ENCODE measurements at places on chromosomes 13 and 19.

DNA sequence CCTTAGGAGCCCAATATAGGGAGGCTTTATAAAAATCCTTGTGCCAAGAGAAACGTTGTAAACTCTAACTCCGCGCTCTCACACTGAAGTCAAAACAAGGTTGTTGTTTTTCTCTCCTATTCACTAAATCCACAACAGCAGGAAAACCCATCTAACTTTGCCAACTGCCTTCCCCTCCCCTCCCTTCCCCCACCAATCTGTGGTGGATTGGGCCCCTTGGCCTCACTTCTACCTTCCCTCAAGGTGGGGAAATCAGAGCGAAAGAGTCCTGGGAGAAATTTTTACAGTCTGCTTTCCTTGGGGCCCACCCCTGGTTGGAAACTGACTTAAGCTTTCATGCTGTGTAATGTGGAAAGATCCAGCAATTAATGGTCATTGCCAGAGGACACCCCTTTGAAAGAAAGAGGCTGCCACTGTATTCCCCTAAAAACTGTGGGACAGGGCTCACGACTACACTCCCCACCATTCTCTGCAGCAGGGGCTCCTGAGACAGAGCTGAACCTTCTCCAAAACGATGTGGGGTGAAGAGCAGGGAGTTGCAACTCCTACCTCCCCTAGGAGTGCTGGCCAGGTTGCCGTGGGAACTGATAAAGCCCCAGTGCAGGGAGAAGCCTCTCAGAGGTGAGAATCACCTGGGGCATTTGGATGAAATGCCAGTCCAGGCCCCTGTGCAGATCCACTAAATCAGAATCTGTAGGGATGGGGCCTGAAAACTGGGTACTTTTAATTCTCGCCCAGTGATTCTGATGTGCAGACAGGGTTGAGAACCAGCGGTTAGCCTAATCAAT is 1.1 kb downstream of the DHRS12 start:
- no peak for DNase-seq

- no peak for DNase-seq
Observed at GRCh38 chr19:38247126-38247525, 9.0 kb downstream of the PPP1R14A start.

DNA sequence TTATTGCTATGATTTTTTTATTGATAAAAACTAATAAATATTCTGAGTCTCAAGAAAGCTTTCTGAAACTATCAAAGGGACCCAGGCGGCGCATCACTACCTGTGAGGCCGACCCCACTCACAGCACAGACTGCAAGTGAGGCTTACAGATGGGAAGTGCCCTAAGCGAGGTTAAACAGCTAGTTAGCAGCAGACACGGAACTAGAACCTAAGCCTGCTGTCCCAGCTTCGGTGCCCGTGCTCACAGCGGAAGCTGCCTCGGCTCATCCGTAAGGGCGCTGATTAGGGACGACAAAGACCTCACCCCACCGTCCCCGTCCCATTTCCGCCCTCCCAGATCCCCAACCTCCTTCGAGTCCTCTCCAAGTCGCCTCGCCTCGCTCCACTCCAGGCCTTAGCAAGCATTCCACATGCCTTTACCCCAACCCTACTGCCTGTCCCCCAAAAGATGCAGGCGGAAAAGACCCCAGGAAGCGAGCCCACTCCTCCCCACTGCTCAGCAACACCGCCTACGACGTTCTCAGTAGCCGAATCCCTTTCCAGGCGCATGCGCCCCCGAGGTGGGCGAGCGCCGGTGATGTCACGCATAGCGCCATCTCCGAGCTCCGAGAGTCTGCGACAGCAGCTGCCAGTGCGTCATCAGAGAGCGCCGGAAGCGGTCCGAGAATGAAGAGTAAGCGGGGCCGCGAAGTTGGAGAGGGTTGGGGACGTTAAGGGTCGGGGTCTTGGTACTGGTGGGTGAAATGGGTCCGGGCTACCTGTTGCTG is at the start of gene POP4:
TSS of gene POP4 (plus strand) at position 631 of the 767 bp plus-strand sequence. CDS start at position 667, 36 bp downstream.
- peak; percentile 98 for DNase-seq

GRCh38 chr19:39007096-39007495 is 25.3 kb downstream of the FBXO27 start:
- DNase-seq = no peak

GRCh38 chr19:55247621-55248099 is 11.2 kb downstream of the PPP6R1 start:
- no peak for DNase-seq

GRCh38 chr13:91399189-91400062 is 1.0 kb downstream of the GPC5 start:
- no peak for DNase-seq

GRCh38 chr19:1067341-1067957 is 482 bp downstream of the ARHGAP45 start:
- DNase-seq = no peak

- DNase-seq = no peak
Observed at GRCh38 chr19:31979362-31979761, 366.0 kb upstream of the ZNF507 start.

DNA sequence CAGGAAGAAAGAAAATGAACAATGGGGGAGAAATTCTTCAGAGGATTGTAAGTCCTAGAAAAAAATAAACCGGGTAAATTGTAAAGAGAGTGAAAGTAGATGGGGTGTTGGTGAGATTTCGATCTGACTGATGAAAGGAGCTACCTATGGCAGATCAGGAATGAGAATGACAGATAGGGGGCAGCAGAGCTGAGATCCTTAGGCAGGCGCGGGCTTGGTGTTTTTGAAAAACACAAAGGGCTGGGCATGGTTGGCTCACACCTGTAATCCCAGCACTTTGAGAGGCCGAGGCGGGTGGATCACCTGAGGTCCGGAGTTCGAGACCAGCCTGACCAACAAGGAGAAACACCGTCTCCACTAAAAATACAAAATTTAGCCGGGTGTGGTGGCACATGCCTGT is 1468.6 kb upstream of the SLC10A2 start:
- no peak for DNase-seq

GRCh38 chr19:43997631-43998290 is 5.0 kb upstream of the ZNF230 start:
- DNase-seq = no peak

GRCh38 chr19:41330946-41331678 is 21.1 kb downstream of the CCDC97 start:
- no peak for DNase-seq

- no peak for DNase-seq
Observed at GRCh38 chr19:15289673-15290072, 42.7 kb downstream of the BRD4 start.

- DNase-seq = no peak
Observed at GRCh38 chr19:8506402-8506957, 4.0 kb upstream of the PRAM1 start.

GRCh38 chr13:94311893-94312292 is 167.6 kb downstream of the DCT start:
- DNase-seq = no peak

- no peak for DNase-seq
Observed at GRCh38 chr13:41459432-41460073, 2.2 kb downstream of the RGCC start.

GRCh38 chr19:21590867-21591266 is 85.5 kb downstream of the ZNF429 start:
- no peak for DNase-seq

- no peak for DNase-seq
Observed at GRCh38 chr13:114166381-114167131, 12.5 kb upstream of the CFAP97D2 start.

- DNase-seq = no peak
Observed at GRCh38 chr19:1028062-1028926, 1.9 kb downstream of the CNN2 start.

GRCh38 chr13:32857689-32858088 is 158.5 kb upstream of the KL start:
- no peak for DNase-seq

- DNase-seq = no peak
Observed at GRCh38 chr13:109331011-109331433, 455.4 kb downstream of the IRS2 start.

DNA sequence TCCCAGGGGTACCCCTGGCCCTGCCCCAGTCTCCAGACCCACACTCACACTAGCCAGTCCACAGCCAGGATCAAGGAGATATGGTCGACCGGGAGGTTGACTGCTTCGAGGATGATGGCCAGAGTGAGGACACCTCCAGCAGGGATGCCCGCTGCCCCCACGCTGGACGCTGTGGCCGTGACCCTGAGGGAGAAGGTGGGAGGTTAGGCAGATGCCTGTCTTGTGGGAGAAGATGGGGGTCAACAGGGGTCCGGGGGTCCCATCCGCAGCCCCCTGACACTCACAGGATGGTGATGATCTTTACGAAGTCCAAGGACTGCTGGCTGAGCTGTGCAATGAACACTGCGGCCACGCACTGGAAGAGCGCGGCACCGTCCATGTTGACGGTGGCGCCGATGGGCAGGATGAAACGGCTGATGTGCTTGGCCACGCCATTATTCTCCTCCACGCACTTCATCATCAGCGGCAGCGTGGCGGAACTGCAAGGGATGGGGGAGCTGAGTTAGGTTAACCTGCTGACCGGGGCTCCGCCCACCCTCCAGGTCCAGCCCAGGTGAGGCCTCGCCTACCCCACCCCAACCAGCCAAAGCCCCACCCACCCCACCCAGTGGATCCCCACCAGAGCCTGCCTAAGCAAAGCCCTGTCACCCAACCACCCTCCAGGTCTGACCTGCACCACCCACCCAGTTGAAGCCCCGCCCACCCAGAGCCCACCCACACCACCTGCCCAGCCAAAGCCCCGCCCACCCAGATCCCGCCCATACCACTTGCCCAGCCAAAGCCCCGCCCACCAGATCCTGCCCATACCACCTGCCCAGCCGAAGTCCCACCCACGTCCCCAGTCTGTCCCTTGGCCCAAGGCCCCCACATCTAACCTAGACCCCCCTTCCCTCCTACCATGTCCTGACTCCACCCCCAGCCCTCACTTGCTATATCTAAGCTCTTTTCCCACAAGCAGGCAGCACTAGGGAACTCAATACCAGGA is 11.2 kb downstream of the SLC1A5 start:
- no peak for DNase-seq

DNA sequence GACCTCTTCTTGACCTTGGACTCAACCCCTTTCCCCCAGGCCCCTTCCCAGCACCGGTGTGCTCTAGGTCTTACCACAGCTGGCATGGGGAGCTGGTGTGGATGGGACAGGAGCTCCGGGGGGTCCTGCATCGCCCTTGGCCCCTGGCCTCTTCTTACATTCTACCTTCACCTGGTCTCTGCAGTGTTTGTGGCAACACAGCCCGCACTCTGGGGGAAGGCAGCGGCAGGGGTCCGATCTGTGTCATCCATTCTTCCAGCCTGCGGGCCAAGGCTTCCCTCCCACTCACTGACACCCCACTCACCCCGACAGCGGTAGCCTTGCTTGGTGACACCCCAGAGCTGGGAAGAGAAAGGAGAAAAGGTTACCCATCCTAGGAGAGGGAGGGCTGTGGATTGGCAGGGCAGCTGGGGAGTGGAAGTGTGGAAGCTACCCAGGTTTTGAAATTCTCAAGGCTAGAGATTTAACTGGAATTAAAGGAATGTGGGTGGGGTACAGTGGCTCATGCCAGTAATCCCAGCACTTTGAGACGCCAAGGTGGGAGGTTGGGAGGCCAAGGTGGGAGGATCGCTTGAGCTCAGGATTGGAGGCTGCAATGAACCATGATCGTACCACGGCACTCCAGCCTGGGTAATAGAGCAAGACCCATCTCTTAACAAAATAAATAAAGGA is 8.3 kb downstream of the FAM98C start:
- no peak for DNase-seq

Measured in GM18507 (cell line).